ENCODE measurements at places on chromosomes 1 and 21. TPM values are rescaled to one million over a fixed set of nuclear protein-coding genes. Genes with fewer than 3 reads are reported as not detected.

GRCh38 chr21:36320421-36321324, 676 bp downstream of the MORC3 start:
- no peaks in the 10 kb centered on the region for H3K27me3 ChIP-seq
- H3K27ac ChIP-seq = peak overlapping the region; percentile 76
- peaks cover 19% of the 10 kb centered on the region for H3K4me1 ChIP-seq
- peaks cover 24% of the 10 kb centered on the region for H3K36me3 ChIP-seq

GRCh38 chr1:245475126-245475525, 320.3 kb downstream of the KIF26B start:
- DNase-seq = no peak
- H3K4me1 ChIP-seq = peaks cover 4% of the 10 kb centered on the region
- H3K4me3 ChIP-seq = no peak overlapping the region
- H3K36me3 ChIP-seq = no peaks in the 10 kb centered on the region
- no peak overlapping the region for H3K27ac ChIP-seq

- no peaks in the 10 kb centered on the region for H3K4me1 ChIP-seq
- H3K4me3 ChIP-seq = no peak overlapping the region
- no peak overlapping the region for H3K27ac ChIP-seq
- no peaks in the 10 kb centered on the region for H3K36me3 ChIP-seq
Observed at GRCh38 chr1:25030674-25031589, 100.9 kb upstream of the RUNX3 start.

Gene NES
- total RNA-seq = 169 TPM

Gene SPOCD1
- total RNA-seq = 40.3 TPM

Gene RGS13
- total RNA-seq = not detected

GRCh38 chr1:247530785-247531184, 5.5 kb downstream of the OR2C3 start:
- DNase-seq = no peak
- H3K36me3 ChIP-seq = no peaks in the 10 kb centered on the region
- no peak overlapping the region for H3K27ac ChIP-seq
- H3K4me1 ChIP-seq = no peaks in the 10 kb centered on the region
- no peak overlapping the region for H3K4me3 ChIP-seq

- H3K4me1 ChIP-seq = no peaks in the 10 kb centered on the region
- no peak overlapping the region for H3K27ac ChIP-seq
- H3K27me3 ChIP-seq = no peaks in the 10 kb centered on the region
- H3K36me3 ChIP-seq = no peaks in the 10 kb centered on the region
Observed at GRCh38 chr1:2982615-2983318, 38.5 kb upstream of the ACTRT2 start.

DNA sequence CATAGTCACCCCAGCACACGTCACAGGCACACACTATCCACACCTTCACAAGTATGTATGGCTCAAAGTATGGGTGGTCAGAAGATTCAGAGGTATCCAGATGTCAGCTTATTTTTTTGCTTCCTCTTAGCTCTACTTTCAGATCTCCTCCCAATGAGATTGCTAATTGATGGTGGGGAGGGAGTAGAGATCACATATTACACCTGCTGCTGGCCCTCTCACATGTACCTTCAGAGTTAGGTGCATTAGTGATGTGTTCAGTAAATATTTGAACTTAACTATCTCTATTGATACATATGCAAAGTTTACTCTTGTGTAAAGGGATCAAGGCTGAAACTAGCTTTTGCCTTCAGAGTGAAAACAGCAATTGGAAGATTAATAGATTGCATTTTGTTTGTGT, 262.6 kb downstream of the PCP4 start:
- DNase-seq = no peak
- no peak overlapping the region for H3K4me3 ChIP-seq
- no peak overlapping the region for H3K27ac ChIP-seq
- H3K4me1 ChIP-seq = no peaks in the 10 kb centered on the region
- H3K27me3 ChIP-seq = no peaks in the 10 kb centered on the region
- no peaks in the 10 kb centered on the region for H3K36me3 ChIP-seq

DNA sequence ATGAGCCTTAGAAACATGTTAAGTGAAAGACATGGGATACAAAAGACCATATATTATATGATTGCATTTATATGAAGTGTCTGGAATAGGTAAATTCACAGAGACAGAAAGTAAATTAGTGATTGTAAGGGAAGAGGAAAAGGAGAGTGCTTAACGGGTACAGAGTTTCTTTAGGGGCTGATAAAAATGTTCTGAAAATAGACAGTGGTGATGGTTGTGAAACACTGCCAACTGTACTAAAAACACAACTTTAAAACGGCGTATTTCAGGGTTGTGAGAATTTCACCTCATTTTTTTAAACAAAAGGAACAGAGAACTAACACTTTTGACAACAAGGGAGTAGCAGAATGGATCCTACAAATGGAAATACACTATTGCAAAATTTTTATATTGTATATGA, 13.4 kb downstream of the COP1 start:
- H3K27ac ChIP-seq = no peak overlapping the region
- no peaks in the 10 kb centered on the region for H3K4me1 ChIP-seq
- H3K36me3 ChIP-seq = no peaks in the 10 kb centered on the region
- no peak overlapping the region for H3K4me3 ChIP-seq

Gene CHD5
- total RNA-seq = 0.28 TPM

Gene SLC26A9
- not detected for total RNA-seq

Gene KANK4
- total RNA-seq = not detected

GRCh38 chr1:155017946-155018316, 15.3 kb downstream of the ZBTB7B start:
- H3K36me3 ChIP-seq = peaks cover 13% of the 10 kb centered on the region
- H3K4me1 ChIP-seq = peaks cover 20% of the 10 kb centered on the region
- H3K27me3 ChIP-seq = no peaks in the 10 kb centered on the region

DNA sequence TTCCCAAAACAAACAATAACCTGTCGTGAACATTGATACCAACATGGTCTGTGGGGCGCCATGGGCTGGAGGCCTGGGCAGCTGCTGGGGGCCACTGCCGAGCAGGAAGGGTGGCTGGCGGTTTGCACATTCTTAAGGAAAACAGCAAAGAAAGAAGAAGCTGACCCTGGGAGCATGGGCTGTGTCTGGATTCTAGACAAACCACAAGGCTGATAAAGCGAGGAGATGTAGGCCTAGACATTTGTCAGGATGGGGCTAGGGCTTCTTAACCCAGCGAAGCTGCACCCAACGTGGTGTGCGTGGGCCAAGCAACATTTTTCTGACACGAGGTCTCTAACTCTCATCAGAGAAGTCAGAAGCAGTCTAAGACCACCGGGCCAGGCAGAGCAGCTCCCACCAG, 322.1 kb upstream of the VAMP3 start:
- H3K27me3 ChIP-seq = no peaks in the 10 kb centered on the region
- H3K4me3 ChIP-seq = no peak overlapping the region
- H3K36me3 ChIP-seq = no peaks in the 10 kb centered on the region
- H3K27ac ChIP-seq = no peak overlapping the region

Gene TTC34
- 0.06 TPM for total RNA-seq

DNA sequence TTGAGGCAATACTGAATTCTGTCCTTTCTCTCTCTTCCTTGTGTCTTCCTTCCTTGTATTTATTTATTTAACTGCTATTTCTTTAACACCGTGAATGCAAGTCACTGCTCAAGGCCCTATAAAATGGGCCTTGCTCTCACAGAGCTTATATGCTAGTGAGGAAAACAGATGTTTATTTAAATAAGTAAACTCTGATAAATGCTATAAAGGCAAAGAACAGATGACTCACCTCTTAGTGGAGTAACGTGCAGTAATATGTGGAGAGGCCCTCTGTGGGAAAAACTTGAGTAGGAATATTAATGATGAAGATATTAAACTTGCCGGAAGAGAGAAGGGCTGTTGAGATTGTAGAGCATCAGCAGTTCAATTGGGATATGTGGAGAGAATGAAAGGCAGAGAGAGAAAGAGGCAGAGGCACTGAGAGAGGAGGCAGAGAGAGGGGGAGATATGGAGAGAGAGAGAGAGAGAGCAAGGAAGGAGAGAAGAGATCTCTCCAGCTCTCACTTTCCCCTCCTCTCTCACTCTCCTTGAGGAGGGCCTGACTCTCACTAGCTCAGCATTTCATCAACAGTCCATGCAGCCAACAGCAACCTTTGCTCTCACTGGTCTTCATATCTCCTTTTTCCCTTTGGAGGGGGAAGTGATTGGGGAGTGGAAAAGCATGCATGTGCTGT, 322.2 kb downstream of the LMX1A start:
- H3K4me3 ChIP-seq = no peak overlapping the region
- no peaks in the 10 kb centered on the region for H3K36me3 ChIP-seq
- peak; percentile 25 for DNase-seq
- H3K27ac ChIP-seq = no peak overlapping the region
- H3K4me1 ChIP-seq = no peaks in the 10 kb centered on the region
- H3K27me3 ChIP-seq = no peaks in the 10 kb centered on the region

- peaks cover 67% of the 10 kb centered on the region for H3K4me1 ChIP-seq
- H3K27ac ChIP-seq = no peak overlapping the region
- no peak for DNase-seq
- H3K36me3 ChIP-seq = peaks cover 10% of the 10 kb centered on the region
Observed at GRCh38 chr21:44931137-44931500, 8.7 kb upstream of the SLX9 start.

DNA sequence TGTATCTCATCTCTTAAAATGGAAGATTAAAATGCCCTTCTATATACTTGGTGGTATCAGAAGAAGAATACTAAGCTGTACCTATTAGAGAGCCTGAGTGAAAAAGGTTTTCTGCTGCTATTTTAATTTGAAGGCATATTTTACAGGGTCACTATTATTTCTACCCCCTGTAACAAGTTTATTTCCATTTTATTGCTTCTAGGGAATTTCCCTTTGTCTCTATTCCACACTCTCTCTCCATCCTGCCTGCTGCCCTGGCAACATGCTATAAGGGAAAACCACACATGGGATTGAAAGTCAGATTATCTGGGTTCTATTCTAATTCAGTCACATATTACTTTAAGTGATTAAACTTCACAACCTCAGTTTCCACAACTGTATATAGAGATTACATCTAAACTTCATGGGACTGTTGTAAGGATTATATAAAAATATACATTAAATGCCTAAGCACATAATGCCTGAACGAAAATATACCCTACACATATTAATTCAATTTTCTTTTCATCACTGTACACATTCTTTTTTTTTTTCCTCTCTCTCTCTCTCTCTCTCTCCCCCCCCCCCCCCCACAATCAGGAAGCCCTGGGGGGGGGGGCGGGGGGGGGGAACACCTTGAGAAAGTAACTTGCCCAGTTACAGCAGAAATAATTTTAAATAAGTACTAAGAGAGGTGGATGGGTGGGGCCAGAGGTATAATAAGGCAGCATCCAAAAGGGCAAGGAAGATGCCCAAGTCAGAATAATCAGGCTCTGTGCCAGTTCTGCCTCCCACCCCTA, 51.5 kb downstream of the LUZP1 start:
- H3K27me3 ChIP-seq = no peaks in the 10 kb centered on the region
- peaks cover 57% of the 10 kb centered on the region for H3K4me1 ChIP-seq
- DNase-seq = no peak
- no peak overlapping the region for H3K4me3 ChIP-seq

- no peak overlapping the region for H3K4me3 ChIP-seq
- H3K36me3 ChIP-seq = peaks cover 44% of the 10 kb centered on the region
- H3K27me3 ChIP-seq = no peaks in the 10 kb centered on the region
- no peak overlapping the region for H3K27ac ChIP-seq
Observed at GRCh38 chr21:33254766-33255165, 11.4 kb upstream of the IL10RB start.

GRCh38 chr1:179447489-179447888, 81.7 kb downstream of the AXDND1 start:
- H3K36me3 ChIP-seq = no peaks in the 10 kb centered on the region
- DNase-seq = no peak
- no peak overlapping the region for H3K27ac ChIP-seq
- H3K4me3 ChIP-seq = no peak overlapping the region
- no peaks in the 10 kb centered on the region for H3K4me1 ChIP-seq
- H3K27me3 ChIP-seq = peaks cover 18% of the 10 kb centered on the region

GRCh38 chr1:1243266-1243660, 3.3 kb downstream of the C1QTNF12 start:
- H3K4me1 ChIP-seq = no peaks in the 10 kb centered on the region
- H3K36me3 ChIP-seq = no peaks in the 10 kb centered on the region

- no peaks in the 10 kb centered on the region for H3K4me1 ChIP-seq
- H3K4me3 ChIP-seq = no peak overlapping the region
- H3K27ac ChIP-seq = no peak overlapping the region
- no peaks in the 10 kb centered on the region for H3K27me3 ChIP-seq
- DNase-seq = no peak
Observed at GRCh38 chr1:111052246-111052645, 87.6 kb downstream of the DRAM2 start.

DNA sequence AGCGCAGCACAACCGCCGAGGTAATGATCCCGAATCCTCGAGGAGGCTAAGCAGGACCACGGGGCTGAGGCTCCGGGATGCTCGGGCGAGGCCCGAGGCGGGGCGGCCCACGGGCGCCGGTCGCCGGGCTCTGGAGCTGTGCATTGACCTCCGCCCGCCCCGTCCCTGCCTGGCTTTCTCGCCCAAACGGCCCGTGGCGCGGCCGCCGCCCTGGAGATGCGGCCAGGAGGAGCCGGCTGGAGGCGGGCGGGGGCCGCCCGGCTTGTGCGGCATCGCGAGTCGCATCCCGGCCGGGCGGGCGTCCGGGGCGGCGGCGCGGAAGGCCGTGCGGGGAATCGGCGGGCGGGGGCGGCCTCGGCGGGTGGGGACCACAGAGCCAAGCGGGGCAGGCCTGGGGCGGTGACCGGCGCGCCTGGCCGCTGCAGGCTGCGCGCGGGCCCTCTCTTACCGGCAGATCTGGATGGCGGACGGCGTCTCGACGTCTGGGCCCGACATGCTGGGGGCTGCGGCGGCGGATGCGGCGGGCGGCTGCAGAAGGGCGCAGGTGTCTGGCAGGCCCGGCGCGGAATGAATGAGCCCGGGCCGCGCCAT, 663 bp downstream of the ACOT7 start:
- no peaks in the 10 kb centered on the region for H3K27me3 ChIP-seq
- peaks cover 3% of the 10 kb centered on the region for H3K36me3 ChIP-seq
- peaks cover 15% of the 10 kb centered on the region for H3K4me1 ChIP-seq
- peak overlapping the region; percentile 100 for H3K27ac ChIP-seq

GRCh38 chr1:43814401-43814800, 107.1 kb downstream of the ST3GAL3 start:
- no peak for DNase-seq

Gene CRABP2
- total RNA-seq = 2.8 TPM

- H3K4me3 ChIP-seq = no peak overlapping the region
- H3K27me3 ChIP-seq = no peaks in the 10 kb centered on the region
- H3K27ac ChIP-seq = no peak overlapping the region
- DNase-seq = no peak
- peaks cover 12% of the 10 kb centered on the region for H3K4me1 ChIP-seq
- peaks cover 95% of the 10 kb centered on the region for H3K36me3 ChIP-seq
Observed at GRCh38 chr1:32782086-32782485, 35.1 kb downstream of the YARS1 start.

Gene CLCA2
- not detected for total RNA-seq

DNA sequence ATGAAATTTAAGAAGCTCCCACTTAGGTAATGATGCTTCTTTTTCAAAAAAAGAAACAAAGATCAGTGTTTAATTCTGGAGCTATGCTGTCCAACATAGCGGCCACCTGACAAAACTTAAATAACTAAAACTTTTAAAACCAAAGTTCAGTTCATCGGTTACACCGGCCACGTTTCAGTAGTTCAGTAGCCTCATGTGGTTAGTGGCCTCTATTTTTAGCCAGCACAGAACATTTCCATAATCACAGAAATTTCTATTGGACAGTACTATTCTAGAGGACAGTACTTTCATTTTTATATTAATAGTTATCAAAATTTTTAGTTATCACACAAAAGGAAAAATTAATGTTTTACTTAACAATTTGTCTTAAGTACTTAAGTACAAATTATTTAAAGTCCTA, 141.0 kb downstream of the USP25 start:
- H3K36me3 ChIP-seq = peaks cover 30% of the 10 kb centered on the region
- H3K4me3 ChIP-seq = no peak overlapping the region
- no peak overlapping the region for H3K27ac ChIP-seq
- no peak for DNase-seq
- no peaks in the 10 kb centered on the region for H3K27me3 ChIP-seq
